Amygdala (tissue), 56 donors: ENCODE measurements at places on chromosomes 11 and 22.

DNA sequence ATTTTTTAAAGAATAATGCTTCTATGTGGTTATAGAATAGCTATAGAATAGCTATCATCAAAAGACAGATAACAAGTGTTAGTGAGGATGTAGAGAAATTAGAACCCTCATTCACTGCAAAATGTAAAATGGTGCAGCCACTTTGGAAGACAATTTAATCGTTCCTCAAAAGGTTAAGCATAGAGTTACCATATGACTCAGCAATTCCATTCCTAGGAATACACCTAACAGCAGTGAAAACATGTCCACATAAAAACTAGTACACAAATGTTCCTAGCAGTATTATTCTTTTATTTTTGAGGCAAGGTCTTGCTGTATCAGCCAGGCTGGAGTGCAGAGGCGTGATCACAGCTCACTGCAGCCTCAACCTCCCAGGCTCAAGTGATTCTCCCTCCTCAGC lies 34.0 kb downstream of the RTL6 start:
- DNase-seq = no peak

GRCh38 chr11:129144256-129144655 lies 47.9 kb downstream of the ARHGAP32 start:
- no peak for DNase-seq

GRCh38 chr11:104625246-104625645 lies 273.0 kb downstream of the CASP12 start:
- DNase-seq = no peak

GRCh38 chr11:29343465-29344333 lies 673.1 kb downstream of the KCNA4 start:
- no peak for DNase-seq

DNA sequence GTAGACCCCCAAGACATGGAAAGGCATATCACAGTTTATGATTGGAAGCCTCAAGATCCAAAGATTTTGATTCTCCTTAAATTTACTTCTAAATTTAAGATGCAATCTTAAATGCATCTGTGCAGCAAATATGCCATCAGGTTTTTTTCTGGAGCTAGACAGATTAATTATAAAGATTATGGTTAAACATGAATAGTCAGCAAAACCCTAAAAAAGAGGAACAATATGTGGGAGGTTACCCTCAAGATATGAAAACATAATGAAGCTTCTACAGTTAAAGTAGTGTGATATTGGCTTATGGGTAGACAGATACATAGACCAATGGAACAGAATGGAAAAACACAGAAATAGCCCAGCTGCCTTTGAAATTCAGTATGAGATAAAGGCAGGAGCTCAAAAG lies 31.7 kb downstream of the OR8B12 start:
- DNase-seq = no peak

GRCh38 chr11:134559602-134559962 lies 147.5 kb upstream of the B3GAT1 start:
- no peak for DNase-seq

GRCh38 chr22:34808618-34809017 lies 257.3 kb upstream of the ISX start:
- DNase-seq = no peak

GRCh38 chr11:60498853-60499252 lies 6.3 kb downstream of the MS4A12 start:
- no peak for DNase-seq

DNA sequence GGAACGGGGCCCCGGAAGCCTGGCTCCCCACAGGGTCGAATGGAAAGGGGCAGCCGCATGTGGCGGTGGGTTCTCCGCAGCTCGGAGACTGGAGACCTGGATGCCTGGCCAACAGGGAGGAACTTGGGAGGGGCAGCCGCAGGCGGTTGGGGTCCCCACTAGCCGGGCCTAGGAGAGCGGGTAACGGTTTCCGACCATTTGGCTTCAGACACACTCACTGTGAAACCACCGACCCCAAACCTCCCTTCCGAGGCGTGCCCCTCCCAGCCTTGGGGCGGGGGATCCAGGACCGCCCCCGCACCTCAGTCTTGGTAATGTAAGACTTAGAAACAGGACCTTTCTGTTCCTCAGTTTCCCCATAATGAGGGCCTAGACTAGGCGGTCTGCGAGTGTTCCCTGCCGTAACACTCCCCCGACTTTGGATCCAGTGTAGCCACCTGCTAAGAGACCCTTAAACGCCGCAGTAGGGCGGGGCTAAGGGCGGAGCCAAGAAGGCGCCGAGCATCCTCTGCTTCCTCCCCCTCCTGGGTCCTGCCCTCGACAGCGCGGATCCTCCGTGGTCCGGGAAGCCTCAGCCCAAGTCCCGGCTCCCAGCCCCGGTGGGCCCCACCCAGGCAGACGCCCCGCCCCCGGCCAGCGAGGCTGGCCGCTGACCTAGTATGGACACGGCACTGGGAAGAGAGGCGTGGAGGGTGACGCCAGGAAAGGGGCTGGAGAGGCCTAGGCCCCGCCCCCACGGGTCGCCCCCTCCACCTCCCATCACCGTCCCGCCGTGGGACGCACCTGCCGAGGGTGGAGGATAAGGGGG lies 1.8 kb upstream of the RASGRP2 start:
- no peak for DNase-seq

GRCh38 chr11:92166335-92166734 lies 58.3 kb upstream of the FAT3 start:
- DNase-seq = no peak

GRCh38 chr11:111320728-111321568 lies 22.6 kb downstream of the POU2AF3 start:
- no peak for DNase-seq

GRCh38 chr11:64085906-64086257 lies 50.2 kb downstream of the FLRT1 start:
- no peak for DNase-seq

GRCh38 chr11:26028393-26028911 lies 303.5 kb upstream of the ANO3 start:
- DNase-seq = no peak

GRCh38 chr11:129731316-129731715 lies 84.3 kb upstream of the TMEM45B start:
- DNase-seq = no peak

GRCh38 chr11:16804104-16804947 lies 65.9 kb downstream of the C11orf58 start:
- no peak for DNase-seq

GRCh38 chr11:128196235-128196634 lies 391.1 kb downstream of the ETS1 start:
- no peak for DNase-seq

GRCh38 chr22:43451371-43452050 lies 39.7 kb downstream of the MPPED1 start:
- no peak for DNase-seq

DNA sequence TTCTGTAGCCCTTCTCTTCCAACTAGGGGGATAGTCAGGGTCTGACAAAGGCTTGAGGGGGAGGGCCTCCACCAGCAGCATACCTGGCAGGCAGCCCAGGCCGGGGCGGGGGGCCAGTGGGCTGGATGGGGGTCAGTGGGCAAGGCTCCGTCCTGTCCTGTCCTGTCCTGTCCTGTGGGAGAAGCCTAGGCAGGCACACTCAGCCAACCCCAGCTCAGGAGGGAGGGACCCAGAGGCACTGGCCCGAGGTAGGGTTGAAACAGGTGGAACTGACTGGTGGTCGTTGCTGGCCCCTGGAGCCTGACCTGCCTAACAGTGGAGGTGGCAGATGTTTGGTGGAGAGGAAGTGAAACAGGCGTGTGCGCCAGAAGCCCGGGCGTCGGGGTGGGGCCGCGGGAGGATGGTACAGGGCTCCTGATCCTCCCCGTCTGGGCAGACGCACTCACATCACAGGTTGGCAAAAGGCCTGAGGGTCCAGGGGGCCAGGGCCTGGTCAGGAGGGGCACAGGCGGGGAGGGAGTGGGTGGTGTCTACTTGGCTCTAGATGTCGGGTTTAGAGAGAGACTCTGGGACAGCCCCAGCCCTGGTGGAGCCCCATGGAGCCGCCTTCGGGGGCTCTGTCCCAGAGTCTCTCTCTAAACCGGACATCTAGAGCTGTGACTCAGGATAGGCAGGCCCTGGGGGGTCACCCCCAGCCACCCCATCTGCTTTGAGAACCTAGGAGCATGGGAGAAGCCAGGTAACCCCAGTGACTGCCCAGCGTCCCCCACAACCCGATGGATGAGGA lies 32.5 kb upstream of the GRAMD4 start:
- DNase-seq = no peak

DNA sequence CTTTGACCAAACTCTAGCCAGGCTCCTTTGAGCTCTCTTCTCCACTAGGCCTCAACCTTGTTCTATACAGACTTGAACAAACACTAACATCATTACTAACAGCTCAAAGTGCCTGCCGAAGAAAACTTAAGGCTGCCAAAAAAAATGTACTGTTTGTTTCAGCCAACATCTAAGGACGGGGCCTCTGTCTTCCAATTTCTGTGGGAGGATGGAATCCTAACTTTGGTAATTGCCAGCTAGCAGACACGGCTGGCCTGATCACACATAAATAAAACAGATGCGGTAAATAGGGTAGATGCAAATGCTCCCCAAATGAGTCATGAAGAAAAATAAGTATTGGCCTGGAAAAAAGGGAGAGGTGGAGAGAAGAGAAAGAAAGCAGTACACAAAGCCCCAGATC lies 394.3 kb downstream of the TMEM135 start:
- DNase-seq = no peak
